Keratinocyte (primary cell): ENCODE measurements at places on chromosomes 6 and 20. TPM values are rescaled to one million over a fixed set of nuclear protein-coding genes. Genes with fewer than 3 reads are reported as not detected.
A peak's percentile ranks its signal among the peaks of the same experiment; 100 is the strongest.

- DNase-seq = no peak
These were observed 4.9 kb upstream of the LRRN4 start for GRCh38 chr20:6058684-6059295.

DAAM2 gene
- polyA plus RNA-seq = 0.01 TPM in 1 of 3 replicates, not detected in the others

GRCh38 chr20:57959589-57959988 is 249.8 kb upstream of the PMEPA1 start:
- no peak for DNase-seq

TRAPPC3L gene
- polyA plus RNA-seq = 0.19 to 0.31 TPM (median 0.28 TPM) in 3 replicates

DNA sequence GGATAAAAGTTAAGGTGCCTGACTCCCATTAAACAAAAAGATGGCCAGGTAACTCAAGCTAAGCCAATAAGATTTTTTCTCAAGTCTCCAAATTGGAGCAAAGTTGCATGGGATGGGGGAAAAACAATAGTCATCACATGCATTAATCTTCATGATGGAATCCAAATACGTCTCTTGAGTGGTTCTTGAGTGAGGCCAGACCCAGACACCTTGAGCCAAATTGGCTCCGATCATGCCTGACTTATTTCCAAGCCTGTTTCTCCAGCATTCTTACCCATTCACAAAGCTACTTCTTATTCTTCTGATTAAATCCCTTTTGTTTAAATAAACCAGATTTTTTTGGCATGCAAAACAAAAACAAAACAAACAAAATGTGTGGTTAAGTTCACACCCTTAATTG is 420.3 kb upstream of the NRSN1 start:
- DNase-seq = no peak

DNA sequence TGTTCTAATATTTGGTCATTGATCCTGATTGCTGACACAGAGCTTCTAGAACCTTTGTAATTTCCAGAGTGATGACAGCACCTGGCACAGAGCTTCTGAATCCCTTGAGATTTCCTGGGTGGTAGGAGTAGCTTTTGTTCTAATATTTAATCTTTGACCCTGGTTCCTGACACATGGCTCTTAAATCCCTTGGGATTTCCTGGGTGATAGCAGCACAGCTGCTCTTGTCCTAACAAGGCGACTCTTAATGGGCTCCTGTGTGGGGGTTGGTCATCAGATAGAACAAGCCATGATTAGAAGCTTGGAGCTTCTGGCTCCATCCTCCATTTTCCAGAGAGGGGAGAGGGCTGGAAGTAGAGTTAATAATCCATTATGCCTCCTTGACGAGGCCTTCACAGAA is 18.4 kb downstream of the GMPR start:
- DNase-seq = no peak

DNA sequence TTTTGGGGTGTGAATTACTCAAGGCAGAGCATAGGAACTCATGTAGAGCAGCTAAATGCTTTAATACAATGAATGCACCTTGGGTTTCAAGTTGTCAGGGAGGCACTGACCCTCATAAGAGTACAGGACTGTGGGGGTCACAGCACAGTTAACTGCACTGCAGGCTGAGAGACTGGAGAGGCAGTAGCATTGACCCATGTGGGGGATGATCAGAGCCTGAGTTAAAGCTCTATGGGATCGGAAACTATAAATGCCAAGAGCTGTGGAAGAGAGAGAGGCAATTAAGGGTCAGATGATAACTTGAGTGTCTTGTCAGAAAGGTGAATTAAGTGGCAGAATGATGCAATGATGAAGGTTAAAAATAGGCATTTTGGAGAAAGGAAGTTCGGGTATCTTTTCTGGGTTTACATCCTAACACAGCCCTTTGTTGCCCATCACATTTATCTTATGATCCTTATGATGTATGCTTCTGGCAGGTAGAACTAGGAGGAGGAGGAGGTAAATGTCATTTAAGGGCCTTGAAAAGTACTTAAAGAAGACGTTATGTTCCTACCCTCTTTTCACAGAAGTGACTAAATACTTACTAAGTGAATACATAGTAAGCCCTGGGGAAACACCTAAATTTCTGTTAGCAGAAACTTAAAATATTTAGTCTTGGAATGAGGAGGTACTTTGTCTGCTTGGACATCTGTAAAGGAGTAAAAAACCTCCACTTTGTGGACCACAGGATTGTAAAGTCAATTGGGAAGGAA is 24.2 kb downstream of the LRRC1 start:
- no peak for DNase-seq

TFAP2A gene
- 25.5 to 30.2 TPM (median 27.7 TPM) in 3 replicates for polyA plus RNA-seq

GRCh38 chr6:143939364-143939763 is 68.7 kb downstream of the PLAGL1 start:
- no peak for DNase-seq

GRCh38 chr20:51756653-51757052 is 11.5 kb downstream of the ATP9A start:
- DNase-seq = no peak

- no peak for DNase-seq
These were observed 134.9 kb upstream of the CEP162 start for GRCh38 chr6:84362193-84362821.

SLA2 gene
- 0.01 to 0.04 TPM (median 0.03 TPM) in 3 replicates for polyA plus RNA-seq

GRCh38 chr20:8648466-8648865 is 420.4 kb upstream of the PLCB4 start:
- DNase-seq = no peak

DNA sequence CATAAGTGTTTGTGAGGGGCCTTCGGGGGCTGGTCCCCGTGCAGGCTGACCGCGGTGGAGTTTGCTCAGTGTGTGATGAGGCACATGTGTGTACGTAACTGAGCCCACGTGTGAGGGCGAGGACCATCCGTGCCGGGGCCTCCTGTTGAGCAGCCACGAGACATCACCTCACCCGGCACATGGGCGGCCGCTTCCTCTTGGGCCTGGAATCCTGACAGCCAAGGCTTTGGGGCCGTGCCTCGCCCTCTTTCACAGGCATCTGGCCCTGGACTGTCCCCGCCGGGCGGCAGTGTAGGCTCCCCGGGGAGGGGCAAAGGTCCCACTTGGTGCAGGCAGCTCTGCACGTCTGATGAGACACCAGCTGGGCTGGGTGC is 202.3 kb downstream of the DLL1 start:
- DNase-seq = no peak

DNA sequence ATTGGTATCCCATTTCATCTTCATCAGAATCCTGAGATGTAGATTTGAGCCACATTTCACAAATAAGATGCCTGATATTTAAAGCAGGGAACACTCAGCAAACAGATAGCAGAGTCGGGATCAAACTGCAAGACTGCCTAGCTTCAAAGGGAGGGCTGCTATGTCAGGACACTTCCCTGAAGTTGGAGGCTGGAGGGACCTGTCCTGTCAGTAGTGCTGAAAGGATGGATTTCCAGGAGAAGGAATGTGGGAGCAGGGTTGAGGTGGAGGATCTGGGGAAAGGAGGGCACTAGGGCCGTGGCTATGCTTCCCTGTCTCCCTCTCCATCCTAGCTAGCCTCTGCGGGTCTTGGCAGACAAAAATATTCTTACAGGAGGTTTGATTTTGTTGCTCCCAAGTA is 32.2 kb downstream of the COX4I2 start:
- DNase-seq = no peak

DNA sequence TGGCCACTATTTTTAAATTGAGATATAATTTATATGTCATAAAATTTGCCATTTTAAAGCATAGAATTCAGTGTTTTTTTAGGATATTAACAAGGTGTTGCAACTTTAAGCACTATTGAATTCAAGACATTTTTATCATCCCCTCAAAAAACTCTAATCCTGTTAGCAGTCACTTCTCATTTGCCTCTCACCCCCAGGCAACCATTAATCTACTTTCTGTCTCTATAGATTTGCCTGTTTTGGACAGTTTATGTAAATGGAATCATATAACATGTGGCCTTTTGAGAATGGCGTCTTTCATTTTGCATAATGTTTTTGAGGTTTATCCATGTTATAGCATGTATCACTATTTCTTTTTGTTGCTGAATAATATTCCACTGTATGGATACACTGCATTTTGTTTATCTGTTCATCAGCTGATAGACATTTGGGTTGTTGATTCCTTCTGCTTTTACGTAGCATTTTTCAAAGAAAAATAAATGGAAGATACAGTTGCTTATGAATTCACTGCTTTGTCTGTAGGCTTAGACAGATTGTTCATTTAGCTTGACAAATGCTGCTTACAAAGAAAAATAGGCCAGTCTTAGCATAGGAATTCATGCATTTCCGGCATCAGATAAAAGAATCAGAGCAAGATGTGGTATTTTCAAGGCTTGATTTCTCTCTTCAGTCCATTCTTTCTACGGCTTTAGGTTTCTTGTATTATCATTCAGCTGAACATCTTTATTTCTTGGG is 52.9 kb downstream of the STK4 start:
- no peak for DNase-seq

DNA sequence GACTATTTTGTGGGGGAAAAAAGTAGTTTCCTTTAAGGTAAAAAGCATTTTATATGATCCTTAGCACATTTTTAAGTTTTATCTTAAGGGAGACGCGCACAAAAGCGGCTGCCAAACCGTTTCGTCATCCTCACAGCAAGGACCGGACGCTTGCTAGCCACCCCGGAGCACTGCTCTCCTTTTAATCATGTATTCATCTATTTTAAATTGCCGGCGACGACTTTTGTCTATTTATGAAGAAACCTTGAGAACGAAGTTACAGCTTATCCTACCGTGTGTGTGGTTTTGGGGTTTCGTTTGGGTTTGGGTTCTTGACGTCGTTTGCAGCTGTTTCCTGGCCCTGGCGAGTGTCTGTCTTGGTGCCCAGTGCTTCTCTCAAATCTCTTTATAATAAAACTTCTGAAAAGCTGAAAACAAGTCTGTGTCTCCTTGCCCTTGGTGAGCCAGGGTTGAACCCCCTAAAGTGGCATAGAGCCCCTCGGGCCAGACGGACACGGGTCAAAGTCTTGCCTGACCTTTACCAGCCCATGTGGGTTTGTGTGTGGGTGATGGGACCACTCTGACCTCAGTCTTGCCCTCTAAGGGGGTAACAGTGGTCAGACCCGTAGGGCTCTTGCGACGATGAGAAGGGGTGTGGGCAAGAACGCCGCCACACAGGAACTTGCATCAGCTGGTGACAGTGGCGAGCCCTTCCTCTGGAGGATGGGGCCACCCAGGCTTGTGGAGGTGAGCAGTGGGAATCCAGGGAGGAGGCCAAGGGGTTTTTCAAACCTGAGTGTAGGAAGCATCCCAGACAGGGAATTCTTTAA is 117.6 kb downstream of the JPH2 start:
- no peak for DNase-seq

- no peak for DNase-seq
These were observed 157.4 kb upstream of the LAMA2 start for GRCh38 chr6:128725271-128726233.

DNA sequence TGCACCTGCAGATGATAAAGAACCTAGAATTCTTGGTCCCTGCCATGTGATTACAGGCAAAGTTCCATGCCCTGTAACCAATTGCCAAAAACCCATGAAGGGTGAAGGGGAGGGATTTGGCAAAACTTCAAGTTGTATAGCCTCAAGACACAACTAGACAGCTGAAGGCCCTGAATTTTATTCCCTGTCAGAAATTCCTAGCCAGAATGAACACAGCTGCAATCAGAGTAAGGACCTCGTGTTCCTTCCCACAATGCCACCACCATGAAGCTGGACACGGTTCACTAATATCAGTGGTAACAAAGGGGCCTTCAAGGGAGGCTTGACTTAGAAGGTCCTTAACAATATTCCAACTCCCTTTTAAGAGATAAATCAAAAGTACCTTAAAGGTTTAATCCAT is 22.5 kb upstream of the IRAK1BP1 start:
- DNase-seq = no peak

DNA sequence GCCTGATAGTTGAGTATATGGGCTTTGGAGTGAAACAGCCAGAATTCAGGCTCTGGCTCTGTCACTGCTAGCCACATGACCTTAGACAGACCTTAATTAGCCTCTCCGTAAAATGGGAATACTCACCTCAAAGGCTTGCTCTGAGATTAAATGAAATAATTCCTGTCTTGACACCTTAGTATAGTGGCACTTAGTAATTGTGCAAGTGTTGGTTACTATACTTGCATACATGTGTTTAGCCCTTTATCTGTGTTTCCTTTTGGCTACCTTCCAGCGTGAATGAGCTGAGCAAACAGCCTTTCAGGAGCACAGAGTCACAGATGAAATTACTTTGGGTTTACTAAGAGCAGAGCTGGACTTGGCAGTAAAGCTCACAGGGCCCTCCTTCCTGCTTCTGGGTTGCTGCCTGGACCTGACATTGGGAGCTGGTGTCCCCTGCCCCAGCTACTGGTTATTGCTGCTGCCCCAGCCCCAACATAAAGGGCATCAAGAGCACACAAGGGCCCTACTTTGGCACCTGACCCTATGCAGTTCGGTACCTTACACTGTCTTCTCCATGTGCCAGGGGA is 32.8 kb downstream of the CD164 start:
- DNase-seq = no peak

GRCh38 chr6:13072686-13073347 is 255.5 kb downstream of the TBC1D7 start:
- DNase-seq = no peak

GRCh38 chr20:63210011-63210605 is 5.8 kb downstream of the YTHDF1 start:
- peak; percentile 9 for DNase-seq

DNA sequence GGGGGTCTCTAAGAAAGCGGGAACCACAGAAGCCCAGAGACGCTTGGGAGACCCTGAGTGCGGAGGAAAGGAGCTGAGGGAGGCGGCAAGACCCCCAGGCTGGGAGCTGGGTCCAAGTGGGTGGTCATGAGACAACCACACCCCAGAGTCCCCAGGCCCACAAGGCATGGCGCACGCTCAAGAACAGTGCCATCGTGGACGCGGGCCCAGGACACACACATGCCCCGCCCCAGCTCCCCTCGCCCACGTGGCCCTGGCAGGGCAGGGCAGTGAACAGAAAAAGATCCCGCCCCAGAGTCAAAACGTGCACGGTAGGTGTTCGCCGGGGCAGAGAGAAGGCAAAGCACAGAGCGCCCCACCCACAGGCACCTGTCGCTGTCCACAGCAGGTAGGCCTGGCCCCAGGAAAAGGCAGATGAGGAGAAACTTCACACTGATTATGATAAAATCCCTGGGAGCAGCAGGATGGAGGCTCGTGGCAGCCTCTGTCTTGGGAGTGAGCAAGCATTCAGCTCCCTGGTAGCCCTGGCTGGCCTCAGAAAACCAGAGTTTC is 50.0 kb downstream of the BPIFB1 start:
- DNase-seq = no peak

DNA sequence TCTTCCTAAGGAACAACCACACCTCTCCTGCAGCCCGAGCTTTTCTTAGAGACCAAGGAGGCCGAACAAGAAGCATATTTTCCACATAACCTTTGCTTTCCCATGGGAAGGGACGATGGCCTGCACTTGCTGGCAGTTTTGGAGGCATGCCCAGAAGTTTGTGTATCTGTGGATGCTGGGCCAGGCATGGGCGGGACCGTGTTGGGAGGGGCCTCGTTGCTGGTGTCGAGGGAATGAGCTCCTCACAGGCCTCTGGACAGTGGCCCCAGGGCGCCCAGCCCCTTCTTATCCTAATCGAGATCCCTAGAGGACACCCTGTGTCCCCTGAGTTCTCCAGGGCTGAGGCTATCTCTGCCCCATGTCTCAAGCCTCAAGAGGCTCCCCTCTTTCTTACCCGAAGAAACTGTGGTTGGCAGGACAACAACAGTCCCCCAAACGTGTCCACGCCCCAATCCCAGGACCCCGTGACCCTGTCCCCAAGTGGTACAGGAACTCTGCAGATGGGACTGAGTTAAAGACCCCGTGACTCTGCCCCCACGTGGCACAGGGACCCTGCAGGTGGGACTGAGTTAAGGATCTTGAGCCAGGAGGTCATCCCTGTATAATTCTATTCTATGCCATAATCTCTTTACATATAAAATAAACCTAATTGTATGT is 99.5 kb upstream of the BHLHE23 start:
- no peak for DNase-seq
